ENCODE measurements at places on chromosomes 3 and 15.

GRCh38 chr15:52102463-52102862, 10.1 kb downstream of the BCL2L10 start:
- peak; percentile 31 for DNase-seq

GRCh38 chr3:182989566-182989965, 9.2 kb upstream of the DCUN1D1 start:
- peak; percentile 74 for DNase-seq

- DNase-seq = no peak
Observed at GRCh38 chr3:169722724-169723123, 42.1 kb downstream of the TERC start.

GRCh38 chr15:51227940-51228732, 110.3 kb downstream of the CYP19A1 start:
- no peak for DNase-seq

DNA sequence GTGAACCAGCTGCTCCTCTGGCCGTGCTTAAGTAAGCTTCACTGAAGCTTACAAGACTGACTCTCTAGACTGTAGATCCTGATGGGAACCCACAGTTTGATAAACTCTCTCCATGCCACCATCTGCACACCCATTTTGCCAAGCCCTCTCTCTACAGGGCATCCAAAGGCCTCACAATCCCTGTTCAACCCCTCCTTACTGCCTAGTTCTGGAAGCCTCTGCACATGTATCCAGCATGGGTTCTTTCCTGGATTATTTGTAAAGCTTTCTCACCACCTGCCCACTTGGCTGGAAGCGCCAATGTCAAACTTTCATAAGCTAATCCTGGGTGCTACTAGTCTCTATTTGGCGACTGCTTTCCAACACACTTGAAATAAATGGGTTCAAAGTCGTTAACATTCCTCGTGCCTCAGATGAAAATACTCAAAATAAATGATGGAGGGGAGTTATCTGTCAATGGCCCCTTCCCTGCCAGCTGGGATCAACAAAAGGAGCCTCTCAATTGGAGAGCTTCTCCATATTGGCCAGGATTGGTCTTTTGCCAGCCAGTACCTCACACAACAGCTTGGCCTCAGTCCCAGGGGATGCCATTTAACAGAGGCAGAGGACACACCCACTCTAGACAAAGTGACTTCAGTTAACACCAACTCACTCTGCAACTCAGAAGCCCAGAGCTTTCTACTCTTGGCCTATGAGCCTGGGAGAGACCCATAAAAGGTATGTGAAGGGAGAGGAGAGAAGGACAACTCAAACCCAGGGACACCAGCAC, 48.1 kb downstream of the SH3BP5 start:
- DNase-seq = peak; percentile 89

DNA sequence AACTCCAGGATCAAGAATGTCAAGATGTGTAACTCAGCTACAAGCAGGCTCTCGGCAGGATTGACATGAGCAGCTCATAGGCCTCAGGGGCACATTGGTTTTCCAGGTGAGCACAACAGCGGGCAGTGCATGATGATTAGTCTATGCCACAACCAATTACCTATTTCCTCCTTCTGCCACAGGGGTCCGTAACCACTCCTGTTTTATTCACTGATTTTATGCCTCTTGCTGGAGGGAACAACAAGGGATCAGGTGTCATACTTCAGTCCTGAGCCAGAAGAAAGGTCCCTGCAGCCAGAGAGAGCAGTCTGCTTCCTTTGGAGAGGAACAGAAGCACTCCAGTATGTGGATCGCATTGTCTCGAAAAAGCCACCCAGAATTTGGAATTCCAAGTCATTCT, 35.1 kb upstream of the PTPRG start:
- peak; percentile 64 for DNase-seq

GRCh38 chr15:62969442-62970089, 73.0 kb upstream of the TPM1 start:
- DNase-seq = no peak

- no peak for DNase-seq
Observed at GRCh38 chr15:77818484-77819047, 185.9 kb upstream of the LINGO1 start.

DNA sequence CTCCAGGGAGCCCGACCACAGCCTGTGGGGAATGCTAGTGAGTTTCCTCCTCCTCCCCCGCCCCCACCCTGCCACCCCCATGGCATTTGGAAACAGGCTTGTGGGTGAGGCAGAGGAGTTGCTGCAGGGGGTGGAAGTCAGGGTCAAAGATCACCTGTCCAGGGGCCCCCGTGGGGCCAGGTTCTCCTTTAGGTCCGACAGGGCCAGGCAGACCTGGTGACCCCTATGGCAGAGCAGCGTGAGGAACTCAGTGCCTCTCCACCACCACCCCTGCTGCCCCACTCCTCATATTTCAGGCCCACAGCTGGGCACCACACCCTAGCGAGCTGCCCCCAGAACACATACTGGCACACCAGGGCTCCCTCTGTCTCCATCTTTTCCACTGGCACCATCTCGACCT, 8.9 kb upstream of the UCN2 start:
- DNase-seq = no peak

- no peak for DNase-seq
Observed at GRCh38 chr15:49155834-49156627, 632 bp upstream of the COPS2 start.

GRCh38 chr15:66964111-66964738, 101.2 kb upstream of the SMAD3 start:
- DNase-seq = no peak

- no peak for DNase-seq
Observed at GRCh38 chr3:9730657-9731205, 804 bp upstream of the BRPF1 start.

DNA sequence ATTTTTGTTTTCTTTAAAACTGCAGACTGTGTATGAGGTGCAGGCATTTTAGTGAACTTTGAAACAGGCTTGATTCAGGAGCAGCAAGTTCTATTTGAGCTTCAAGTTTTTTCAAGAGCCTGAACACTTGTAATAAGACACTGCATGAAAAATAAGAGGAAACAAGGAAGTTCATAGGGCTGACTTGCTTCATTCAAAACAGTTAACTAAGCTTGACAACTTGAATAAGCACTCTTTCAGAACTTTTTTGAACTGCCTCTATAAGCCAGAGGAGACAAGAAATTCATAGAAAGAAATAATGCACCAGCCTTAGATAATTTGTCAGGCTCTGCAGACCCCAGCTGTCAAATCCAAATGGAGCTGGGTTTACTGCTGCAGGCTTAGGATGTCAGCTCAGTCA, 130.2 kb downstream of the SSR3 start:
- peak; percentile 95 for DNase-seq

DNA sequence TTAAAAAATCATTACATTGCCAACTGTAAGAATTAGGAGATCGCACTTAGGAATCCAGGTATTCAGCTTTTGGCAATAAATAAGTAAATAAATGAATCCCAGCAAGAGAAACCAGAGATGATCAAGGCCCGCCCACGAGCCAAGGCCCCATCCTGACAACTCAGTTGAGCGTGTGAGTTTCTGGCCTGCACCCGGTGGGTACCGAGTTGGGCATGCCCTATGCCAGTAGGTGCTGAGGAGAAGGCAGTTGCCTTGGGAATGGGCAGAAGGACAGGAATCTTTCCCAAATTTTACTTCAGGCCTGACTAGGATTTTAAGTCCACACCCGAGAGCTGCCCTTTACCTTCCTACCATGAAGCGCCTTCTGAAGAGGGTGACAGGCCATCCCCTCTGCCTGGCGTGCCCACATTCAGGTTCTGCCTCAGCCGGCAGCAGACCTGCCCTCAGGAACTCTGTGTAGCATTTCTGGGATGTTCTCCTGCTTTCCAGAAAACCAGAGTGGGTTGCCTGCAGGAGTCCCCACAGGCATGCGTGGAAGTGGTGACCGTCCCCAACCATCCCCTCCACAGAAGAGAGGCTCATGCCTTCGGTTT, 99.3 kb upstream of the ALDH1A3 start:
- DNase-seq = no peak
